ENCODE measurements at places on chromosomes 3 and 15. TPM values are rescaled to one million over a fixed set of nuclear protein-coding genes. Genes with fewer than 3 reads are reported as not detected.

GRCh38 chr15:84883916-84884781 is at the start of gene SLC28A1:
Gene SLC28A1, plus strand, starts transcription at chr15:84884662. Its CDS starts 3,099 bp downstream, at chr15:84887761.
- DNase-seq = no peak
- no peaks in the 10 kb centered on the region for H3K4me1 ChIP-seq
- no peaks in the 10 kb centered on the region for H3K36me3 ChIP-seq
- no peak within 1 kb of the TSS for H3K4me3 ChIP-seq

GRCh38 chr15:91537856-91538255 is 315.7 kb upstream of the SLCO3A1 start:
- H3K4me1 ChIP-seq = no peaks in the 10 kb centered on the region
- no peak for DNase-seq
- H3K27ac ChIP-seq = no peak overlapping the region

GRCh38 chr15:87707071-87707470 is 549.5 kb downstream of the NTRK3 start:
- H3K36me3 ChIP-seq = no peaks in the 10 kb centered on the region
- no peak overlapping the region for H3K27ac ChIP-seq
- no peaks in the 10 kb centered on the region for H3K27me3 ChIP-seq
- DNase-seq = no peak

DNA sequence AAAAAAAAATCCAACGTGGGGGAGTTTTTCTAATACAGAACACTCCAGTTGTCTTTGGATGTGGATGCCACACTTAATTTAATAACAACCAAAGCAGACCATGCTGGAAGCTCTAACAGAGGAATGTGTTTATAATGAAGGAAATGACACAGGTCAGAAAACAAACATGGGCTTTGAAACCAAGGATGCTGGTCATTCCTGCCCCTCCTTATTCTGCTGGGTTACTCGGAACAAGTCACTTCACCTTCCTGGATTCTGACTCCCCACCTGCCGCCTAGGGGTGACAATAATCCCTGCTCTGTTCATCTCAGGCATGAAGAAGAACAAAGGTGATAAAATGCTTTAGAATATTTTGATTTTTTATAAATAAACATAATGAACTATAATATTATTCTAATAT is 240.9 kb upstream of the ADAMTS9 start:
- H3K36me3 ChIP-seq = no peaks in the 10 kb centered on the region
- H3K27ac ChIP-seq = no peak overlapping the region
- no peak for DNase-seq
- no peaks in the 10 kb centered on the region for H3K27me3 ChIP-seq
- H3K4me3 ChIP-seq = no peak overlapping the region
- H3K4me1 ChIP-seq = no peaks in the 10 kb centered on the region

GRCh38 chr3:6526861-6527260 is 334.1 kb upstream of the GRM7 start:
- no peaks in the 10 kb centered on the region for H3K4me1 ChIP-seq
- H3K27ac ChIP-seq = no peak overlapping the region
- no peaks in the 10 kb centered on the region for H3K27me3 ChIP-seq
- H3K4me3 ChIP-seq = no peak overlapping the region

GRCh38 chr15:38069511-38070011 is 135.1 kb downstream of the TMCO5A start:
- no peak for DNase-seq
- H3K4me1 ChIP-seq = peaks cover 55% of the 10 kb centered on the region
- H3K27me3 ChIP-seq = no peaks in the 10 kb centered on the region

DNA sequence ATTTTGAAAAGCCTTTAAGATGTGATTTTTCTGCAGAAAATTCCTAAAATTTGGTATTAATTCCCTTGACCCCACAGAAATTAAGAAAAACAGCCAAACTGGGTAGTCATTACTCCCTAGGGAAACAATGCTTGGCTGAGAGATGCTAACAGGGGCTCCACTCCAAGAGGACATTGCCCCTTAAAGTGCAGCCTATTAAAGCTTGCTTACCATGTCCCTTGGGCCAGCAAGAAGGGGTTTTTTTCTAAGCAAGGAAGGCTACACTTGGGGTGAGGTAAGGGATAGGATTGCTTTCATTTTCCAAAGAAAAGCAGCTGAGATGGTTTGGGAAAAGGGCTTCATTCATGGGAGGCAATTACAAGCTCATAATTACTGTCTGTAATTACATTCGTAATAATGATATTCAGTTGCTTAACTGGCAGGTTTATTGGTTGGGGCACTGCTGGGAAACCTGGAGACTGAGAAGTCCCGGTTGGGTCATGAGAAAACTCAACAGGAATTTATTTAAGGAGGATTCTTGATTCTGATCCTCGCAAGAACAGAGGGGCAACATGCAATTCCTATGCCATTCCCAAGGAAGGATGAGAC is 247.5 kb downstream of the NR1D2 start:
- DNase-seq = no peak
- no peak overlapping the region for H3K4me3 ChIP-seq
- H3K27me3 ChIP-seq = no peaks in the 10 kb centered on the region
- no peak overlapping the region for H3K27ac ChIP-seq
- no peaks in the 10 kb centered on the region for H3K4me1 ChIP-seq

- H3K4me1 ChIP-seq = peaks cover 14% of the 10 kb centered on the region
- H3K4me3 ChIP-seq = no peak overlapping the region
- DNase-seq = peak; percentile 47
- H3K36me3 ChIP-seq = no peaks in the 10 kb centered on the region
- no peak overlapping the region for H3K27ac ChIP-seq
Measured at GRCh38 chr3:170296703-170297102, 60.8 kb upstream of the SKIL start.

GRCh38 chr3:25589783-25590258 is 74.9 kb downstream of the TOP2B start:
- H3K27ac ChIP-seq = no peak overlapping the region
- DNase-seq = no peak
- no peak overlapping the region for H3K4me3 ChIP-seq
- H3K36me3 ChIP-seq = no peaks in the 10 kb centered on the region
- no peaks in the 10 kb centered on the region for H3K4me1 ChIP-seq

Gene U2SURP
- 135 TPM for total RNA-seq

- H3K4me3 ChIP-seq = no peak overlapping the region
- no peak for DNase-seq
- H3K27ac ChIP-seq = no peak overlapping the region
- H3K27me3 ChIP-seq = no peaks in the 10 kb centered on the region
Measured at GRCh38 chr15:34650177-34650576, 66.7 kb upstream of the GOLGA8B start.

GRCh38 chr15:34886134-34886533 is 83.4 kb downstream of the AQR start:
- DNase-seq = no peak
- H3K27me3 ChIP-seq = no peaks in the 10 kb centered on the region
- peaks cover 51% of the 10 kb centered on the region for H3K36me3 ChIP-seq

DNA sequence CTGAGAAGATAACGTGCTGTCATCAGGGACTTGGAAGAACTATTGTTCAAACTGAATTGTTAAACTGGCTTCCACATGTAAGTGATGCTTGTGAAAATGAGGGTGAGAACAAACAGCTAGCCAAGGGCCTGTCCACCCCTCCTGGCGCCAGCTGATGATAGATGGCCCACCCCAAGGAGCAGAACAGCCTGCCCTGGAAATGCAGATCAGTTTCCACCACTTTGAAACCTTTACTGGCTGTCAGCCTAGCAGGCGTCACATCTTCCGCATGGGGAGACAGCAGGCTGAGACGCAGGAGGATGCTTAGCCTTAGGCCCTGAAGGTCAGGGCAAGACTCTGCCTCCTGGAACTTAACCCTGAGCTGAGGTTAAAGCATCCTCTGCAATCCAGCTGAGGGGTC is 6.4 kb upstream of the SLC51B start:
- H3K36me3 ChIP-seq = no peaks in the 10 kb centered on the region
- no peak overlapping the region for H3K27ac ChIP-seq
- no peak overlapping the region for H3K4me3 ChIP-seq
- no peaks in the 10 kb centered on the region for H3K27me3 ChIP-seq
- no peak for DNase-seq
- peaks cover under 1% of the 10 kb centered on the region for H3K4me1 ChIP-seq

DNA sequence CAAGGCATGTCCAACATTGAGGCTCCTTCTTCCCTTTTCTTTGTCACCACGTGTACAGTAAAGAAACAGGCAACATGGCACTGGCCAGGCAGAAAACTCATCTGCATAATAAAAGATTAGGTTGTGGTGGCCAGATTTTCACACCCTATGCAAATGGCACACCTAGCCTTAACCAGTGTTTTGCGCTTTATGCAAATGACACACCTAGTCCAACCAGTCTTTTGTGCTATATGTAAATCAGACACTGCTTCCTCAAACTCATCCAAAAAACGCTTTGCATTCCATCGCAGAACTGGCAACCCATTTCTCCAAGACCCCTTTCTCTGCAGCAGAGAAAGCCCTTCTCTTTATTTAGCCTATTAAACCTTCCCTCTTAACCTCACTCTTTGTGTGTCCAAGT is 109.1 kb downstream of the ZNF385D start:
- H3K36me3 ChIP-seq = no peaks in the 10 kb centered on the region
- H3K27ac ChIP-seq = no peak overlapping the region
- H3K4me1 ChIP-seq = no peaks in the 10 kb centered on the region
- no peaks in the 10 kb centered on the region for H3K27me3 ChIP-seq
- H3K4me3 ChIP-seq = no peak overlapping the region
- no peak for DNase-seq

- H3K36me3 ChIP-seq = no peaks in the 10 kb centered on the region
- H3K27me3 ChIP-seq = no peaks in the 10 kb centered on the region
Measured at GRCh38 chr3:66041116-66041515, 2.4 kb upstream of the MAGI1 start.

Gene SYNPR
- not detected for total RNA-seq

DNA sequence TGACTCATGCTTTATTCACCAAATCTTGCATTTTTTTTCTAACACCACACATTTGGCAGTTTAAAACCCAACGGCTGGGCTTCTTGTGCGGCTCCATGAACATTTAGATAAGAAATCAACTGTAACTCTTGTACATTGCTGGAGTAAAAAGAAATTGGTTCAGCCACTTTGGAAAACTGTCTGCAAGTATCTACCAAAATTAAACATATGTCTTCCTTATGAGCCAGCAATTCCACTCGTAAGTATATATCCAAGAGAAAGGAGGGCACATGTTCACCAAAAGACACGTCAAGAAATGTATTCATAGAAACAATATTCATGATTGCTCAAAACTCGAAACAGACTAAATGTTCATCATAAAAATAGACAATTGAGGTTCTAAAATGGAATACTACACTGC is 291.9 kb upstream of the POU1F1 start:
- H3K4me1 ChIP-seq = no peaks in the 10 kb centered on the region
- no peak overlapping the region for H3K27ac ChIP-seq
- H3K36me3 ChIP-seq = no peaks in the 10 kb centered on the region
- no peaks in the 10 kb centered on the region for H3K27me3 ChIP-seq

- H3K36me3 ChIP-seq = no peaks in the 10 kb centered on the region
- no peak for DNase-seq
- no peak overlapping the region for H3K4me3 ChIP-seq
- H3K27me3 ChIP-seq = no peaks in the 10 kb centered on the region
- H3K4me1 ChIP-seq = no peaks in the 10 kb centered on the region
Measured at GRCh38 chr3:5019411-5020241, 40.4 kb downstream of the BHLHE40 start.

DNA sequence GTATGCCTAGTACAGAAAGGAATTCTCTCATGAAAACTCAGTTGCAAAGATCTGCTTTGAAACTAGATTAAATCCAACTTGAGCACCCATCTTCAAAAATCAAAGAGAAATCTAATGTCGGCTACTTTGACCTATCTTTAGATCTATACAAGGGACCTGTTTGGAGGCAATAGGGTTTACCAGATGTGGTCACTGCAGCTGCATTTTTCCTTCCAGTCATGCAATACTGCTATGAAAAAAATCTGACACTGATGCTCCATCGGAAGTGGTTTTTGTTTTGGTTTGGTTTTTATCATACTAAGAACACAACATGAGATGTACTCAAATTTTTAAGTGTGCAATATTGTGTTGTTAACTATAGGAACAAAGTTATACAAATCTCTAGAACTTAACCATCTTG is 169.5 kb downstream of the BCHE start:
- no peak for DNase-seq
- no peaks in the 10 kb centered on the region for H3K36me3 ChIP-seq
- no peaks in the 10 kb centered on the region for H3K27me3 ChIP-seq
- H3K4me1 ChIP-seq = no peaks in the 10 kb centered on the region
- H3K4me3 ChIP-seq = no peak overlapping the region

DNA sequence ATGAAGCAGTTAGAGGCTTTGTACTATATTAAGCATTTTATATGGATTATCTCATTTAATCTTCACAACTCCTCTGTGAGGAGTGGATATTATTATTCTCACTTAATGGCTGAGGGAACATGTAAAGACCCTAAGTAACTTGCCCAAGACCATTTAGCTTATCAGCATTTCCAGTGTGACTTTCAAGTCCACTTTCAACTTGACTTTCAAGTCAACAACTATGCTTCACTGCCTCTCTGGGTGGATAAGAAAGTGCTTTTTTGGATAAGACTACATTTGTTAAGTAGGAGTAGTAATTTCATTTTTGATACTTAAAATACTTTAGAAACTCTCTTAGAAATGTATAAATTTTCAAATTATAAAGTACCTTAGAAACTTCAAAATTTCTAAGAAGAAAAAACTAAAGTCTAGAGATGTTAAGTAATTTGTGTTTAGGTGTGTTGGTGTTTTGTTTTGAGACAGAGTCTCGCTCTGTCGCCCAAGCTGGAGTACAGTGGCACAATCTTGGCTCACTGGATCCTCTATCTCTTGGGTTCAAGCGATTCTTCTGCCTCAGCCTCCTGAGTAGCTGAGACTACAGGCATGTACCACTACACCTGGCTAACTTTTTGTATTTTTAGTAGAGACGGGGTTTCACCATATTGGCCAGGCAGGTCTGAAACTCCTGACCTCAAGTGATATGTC is 71.8 kb downstream of the MINDY2 start:
- H3K27me3 ChIP-seq = no peaks in the 10 kb centered on the region
- DNase-seq = no peak
- H3K27ac ChIP-seq = no peak overlapping the region
- peaks cover 6% of the 10 kb centered on the region for H3K4me1 ChIP-seq
